MG63 (cell line): ENCODE measurements at places on chromosomes 5 and 9.

DNA sequence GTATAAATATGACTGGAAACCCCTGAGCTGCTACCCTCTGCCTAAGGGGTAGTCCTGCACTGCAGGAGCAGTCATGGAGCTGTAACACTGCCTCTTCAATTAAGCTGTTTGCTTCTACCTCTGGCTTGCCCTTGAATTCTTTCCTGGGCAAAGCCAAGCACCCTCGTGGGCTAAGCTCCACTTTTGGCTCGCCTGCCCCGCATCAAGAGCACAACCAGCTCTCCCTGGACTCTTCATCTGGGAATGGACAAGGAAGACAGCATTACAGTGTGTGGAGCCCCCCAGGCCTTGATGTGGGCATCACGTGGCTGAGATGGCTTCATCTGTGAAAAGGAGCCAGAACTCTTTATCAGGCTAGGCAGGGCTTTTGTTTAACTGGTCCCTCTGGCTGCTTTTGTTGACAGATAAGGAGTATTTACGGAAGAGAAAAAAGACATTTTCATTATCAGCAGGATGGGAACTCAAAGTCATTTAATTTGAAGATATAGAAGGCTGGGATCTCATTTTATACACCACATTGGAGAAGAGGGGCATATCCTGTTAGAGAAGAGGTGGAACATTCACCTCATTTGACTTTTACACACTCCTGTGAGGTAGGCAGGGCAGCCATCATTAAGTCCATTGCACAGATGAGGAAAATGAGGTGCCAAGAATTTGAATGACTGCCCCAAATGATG is 137.8 kb downstream of the SEMA6A start:
- no peak for DNase-seq

DNA sequence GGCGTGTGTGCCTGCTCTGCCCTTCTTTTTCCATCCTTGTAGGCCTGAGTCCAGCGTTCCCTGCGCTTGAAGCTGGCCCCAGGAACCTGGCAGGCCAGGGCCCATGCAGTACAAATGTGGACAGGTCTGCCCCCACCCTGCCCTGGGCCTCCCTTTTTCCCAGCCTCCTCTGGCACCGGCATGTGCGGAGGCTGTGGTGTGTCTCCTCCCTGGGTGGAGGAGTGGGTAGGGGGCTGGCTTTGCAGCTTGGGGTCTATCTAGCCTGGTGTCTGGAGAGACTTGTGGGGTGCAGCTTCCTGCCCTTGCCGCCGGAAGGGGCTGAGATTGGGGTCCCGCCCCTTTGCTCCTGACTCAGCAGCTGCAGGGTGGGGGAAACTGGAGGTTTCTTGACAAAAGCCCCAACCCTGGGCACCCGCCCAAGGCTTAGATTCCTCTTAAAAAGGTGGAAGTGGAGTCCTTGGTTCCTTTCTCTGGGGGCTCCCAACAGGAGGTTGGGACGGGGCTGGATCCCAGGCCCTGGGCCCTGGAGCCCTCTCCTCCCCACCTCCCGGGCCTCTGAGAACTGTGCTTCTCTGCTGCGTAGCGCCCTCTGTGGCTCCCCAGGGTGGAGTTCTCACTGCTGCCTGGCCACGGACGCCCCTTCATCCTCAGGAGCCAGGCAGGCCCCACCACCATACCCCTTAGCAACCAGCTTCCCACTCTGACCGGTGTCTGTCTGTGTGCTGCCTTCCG is 18.0 kb downstream of the RXRA start:
- DNase-seq: no peak

DNA sequence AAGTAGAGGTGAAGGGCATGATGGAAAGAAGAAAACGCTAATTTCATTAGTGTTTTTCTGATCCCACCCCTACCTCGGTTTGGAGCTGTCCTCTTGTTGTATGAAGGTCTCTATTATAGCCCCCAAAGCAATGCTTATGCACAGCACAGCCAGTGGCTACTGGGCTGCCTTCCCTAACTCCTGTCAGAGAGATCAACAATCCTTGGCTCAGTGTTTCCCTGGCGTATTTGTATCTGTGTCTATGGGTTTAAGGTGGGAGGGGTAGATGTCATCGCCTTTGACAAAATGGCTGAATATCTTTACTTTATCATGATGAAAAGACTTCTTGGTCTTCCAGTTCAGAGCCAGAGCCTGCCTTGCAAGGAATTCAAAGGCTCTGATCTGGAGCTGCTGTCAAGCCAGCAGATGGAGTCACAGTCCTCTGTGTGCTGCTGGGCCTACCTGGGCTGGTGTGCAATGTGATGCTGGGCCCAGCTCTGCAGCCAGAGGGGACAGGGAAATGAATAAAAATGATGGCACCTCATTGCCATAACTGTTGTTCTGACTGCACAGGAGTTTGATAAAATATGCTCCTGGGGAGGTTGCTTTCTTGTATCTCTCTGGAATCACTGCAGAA is 20.1 kb upstream of the HSPA9 start:
- DNase-seq: no peak

- DNase-seq: no peak
These were observed 143.0 kb downstream of the CARTPT start for GRCh38 chr5:71862087-71862486.

DNA sequence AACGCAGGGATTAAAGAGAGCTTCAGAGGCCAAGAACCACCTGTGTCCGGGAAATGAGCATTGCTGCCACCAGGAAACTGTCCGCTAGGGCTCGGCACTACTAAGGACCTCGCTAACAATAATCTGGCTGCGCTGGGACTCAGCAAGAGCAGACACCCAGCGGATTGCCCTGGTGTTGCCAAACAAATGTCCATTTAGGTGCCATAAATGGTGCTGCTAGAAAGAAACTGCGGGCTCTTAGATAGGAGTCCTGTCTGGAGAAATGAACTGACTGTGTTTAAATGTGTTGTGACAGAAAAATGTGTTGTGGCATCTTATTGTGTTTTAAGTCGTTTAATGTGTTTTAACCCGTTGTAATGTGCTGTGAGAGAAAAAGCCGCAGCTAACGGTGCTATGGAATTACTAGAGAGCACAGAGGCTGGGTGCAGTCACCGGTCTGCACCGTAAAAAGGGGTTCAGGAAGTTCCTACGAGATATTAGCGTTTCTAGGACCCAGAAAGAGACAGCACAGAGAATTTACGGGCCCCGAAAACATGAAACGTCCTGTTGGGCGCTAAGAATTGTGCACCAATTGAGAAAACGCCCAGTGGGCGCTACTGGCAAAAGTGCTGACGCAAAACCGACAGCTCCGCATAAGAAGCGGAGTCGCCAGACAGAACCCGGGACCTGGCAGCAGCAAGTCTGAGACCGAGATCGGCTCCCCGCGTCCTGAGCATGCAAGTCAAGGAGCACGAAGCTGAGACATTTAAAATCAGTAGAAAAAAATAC is 90.6 kb downstream of the ANXA2R start:
- DNase-seq: peak; percentile 79

GRCh38 chr5:42991404-42992087 is 48.6 kb downstream of the ANXA2R start:
- DNase-seq: no peak

GRCh38 chr9:121717141-121717991 is 65.9 kb downstream of the DAB2IP start:
- DNase-seq: no peak

- DNase-seq: no peak
These were observed 360.3 kb upstream of the CDH18 start for GRCh38 chr5:20348321-20348720.

GRCh38 chr5:76199336-76200318 is 116.4 kb downstream of the SV2C start:
- DNase-seq: no peak

DNA sequence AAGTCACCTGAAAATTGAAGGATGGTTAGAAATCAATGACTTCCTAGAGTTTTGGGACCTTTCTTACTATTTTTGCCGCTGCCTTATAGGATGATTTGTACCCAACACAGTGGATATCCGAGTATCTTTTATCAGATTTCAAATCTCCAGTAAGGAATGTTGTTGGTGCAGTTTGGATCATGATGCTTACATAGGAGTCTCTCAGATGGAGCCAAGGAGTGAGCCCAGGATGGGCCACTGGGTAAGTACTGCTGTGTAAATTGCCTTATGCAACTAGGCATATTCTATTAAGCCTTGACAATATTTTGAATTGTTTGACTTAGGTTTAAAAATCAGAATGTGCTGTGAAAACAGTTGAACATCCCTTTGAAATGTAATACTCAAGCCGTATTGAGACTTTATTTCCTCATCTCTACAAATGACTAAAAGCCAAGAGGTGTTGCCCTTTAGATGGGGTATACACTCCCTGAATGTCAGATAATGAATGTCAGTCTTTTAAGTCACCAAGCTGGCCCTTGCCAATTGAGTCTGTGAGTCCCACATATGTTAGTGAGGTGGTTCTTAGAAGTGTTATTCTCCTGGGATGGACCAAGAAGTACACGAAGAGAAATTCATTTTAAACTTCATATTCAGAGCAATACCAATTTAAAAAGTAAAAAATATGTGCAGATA is 271.8 kb upstream of the CTNND2 start:
- no peak for DNase-seq

GRCh38 chr5:77101298-77101697 is 14.2 kb upstream of the ZBED3 start:
- DNase-seq: peak; percentile 64

GRCh38 chr5:56616454-56617160 is 198.7 kb upstream of the MAP3K1 start:
- no peak for DNase-seq

GRCh38 chr9:17402309-17402708 is 176.6 kb upstream of the SH3GL2 start:
- no peak for DNase-seq

GRCh38 chr9:79858508-79858907 is 286.7 kb downstream of the TLE4 start:
- DNase-seq: no peak

DNA sequence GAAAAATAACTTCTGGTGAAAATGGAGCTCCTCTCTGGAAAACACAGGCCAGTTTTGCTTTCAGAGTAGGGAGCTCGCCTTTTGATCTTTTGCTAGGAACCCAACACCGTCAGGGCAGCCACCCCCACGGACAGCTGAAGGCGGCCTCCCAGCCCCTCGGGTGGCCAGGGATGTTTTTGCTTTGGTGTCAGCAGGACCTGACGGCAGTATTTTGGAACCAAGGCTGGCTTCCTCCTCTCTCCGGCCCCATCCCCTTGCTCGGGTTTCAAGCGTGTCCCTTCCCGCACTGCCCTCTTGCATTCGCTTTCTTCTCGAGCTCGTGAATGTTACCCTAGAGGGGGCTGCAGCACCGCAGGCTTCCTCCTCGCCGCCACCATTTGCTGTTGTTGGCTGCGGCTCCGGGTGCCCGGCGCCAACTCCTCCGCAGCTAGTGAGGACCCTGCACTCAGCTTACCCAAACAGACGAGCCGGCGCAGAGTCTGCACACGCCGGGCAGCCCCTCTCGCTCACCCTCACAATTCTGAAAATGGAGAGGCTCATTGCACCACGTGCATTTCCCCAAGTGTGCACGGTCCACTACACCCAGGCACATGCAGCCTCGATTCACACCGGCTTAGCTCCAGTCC is 35.5 kb upstream of the ADAMTSL1 start:
- DNase-seq: peak; percentile 34

DNA sequence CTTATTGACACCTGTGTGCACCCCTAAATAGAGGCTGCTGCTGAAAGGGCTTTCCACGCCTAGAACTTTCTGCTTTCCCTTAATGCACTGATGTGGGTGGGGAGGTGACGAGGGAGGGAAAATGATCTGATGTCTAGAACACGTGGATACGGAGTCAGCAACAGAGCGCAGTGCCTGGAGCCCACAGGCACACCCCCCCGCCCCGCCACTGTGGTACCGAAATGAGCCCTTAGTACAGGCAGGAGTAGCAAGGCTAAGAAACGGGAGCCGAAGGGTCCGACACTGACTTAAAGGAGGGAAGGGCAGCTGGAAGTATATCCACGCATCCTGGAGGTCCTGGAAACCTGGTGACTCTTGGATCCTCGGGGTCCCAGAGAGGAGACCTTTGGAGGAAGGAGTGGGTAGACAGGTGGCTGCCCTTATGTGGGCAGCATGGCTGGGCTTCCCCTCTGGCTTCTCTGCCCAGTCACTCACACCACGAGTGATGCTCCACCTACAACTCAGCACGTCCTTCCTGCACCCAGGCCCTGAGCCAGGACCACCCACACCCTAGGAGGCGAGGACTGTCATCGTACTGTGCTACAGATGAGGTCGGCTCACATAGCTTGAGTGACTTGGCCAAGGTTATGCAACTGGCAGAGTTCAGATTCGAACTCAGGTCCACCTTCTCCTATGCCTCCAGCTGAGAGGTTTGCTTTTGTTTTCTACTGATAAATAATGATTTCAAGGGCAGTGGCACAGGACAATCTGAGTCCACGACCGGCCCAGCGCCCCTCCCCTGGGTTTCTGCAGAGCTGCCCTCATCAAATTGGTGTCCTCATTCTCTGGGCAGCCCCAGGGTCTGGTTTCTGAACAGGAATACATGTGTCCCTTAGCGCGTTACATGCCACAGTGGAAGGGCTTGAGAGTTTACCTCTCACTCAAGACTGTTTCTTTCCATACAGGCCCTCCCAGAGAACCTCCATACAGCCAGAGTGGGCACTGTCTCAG is 4.7 kb upstream of the VAV2 start:
- no peak for DNase-seq

GRCh38 chr9:136260521-136260920 is 14.9 kb upstream of the QSOX2 start:
- no peak for DNase-seq

GRCh38 chr5:158313733-158314464 is 455.0 kb upstream of the CLINT1 start:
- no peak for DNase-seq

GRCh38 chr5:120568711-120569110 is 104.6 kb downstream of the PRR16 start:
- DNase-seq: no peak

DNA sequence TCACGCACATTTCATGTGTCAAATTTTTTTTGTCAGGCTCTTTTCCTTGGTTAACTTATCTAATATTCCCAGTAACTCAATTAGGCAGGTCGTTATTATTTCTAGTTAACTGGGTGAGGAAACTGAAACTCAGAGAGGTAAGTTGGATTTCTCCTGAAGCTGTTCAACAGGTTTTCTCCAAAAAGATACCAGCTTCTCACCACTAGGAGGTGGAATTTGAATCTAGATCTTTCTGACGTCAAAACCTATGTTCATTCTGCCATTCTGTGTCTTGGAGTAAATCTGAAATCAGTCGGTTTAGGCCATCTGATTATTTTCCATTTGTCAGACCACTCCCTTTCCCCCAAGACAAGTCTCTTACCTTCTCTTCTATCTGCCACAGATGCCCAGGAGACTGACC is 572.9 kb downstream of the ACTL7B start:
- no peak for DNase-seq

- no peak for DNase-seq
These were observed 218.5 kb upstream of the DAPK1 start for GRCh38 chr9:87278971-87279733.

DNA sequence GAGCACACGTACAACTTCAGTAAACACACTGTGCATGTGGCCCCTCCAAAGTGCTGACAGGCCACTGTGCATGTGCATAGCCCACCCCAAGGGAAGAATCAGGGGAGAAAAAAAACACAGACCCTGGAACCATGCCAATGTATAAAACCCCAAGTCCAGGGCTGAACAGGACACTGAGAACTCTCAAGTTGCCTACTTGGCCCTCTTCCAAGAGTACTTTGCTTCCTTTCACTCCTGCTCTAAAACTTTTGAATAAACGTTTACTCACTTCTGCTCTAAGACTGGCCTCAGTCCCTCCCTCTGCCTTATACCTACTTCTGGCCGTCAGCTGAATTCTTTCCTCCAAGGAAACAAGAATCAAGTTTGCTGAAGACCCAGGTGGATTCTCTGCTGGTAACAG is 77.7 kb upstream of the NFIB start:
- no peak for DNase-seq
